NCI-H187 treated with DMSO at 0.1 percent for 48 hours (cell line): ENCODE measurements at places on chromosomes 5 and 9.

DNA sequence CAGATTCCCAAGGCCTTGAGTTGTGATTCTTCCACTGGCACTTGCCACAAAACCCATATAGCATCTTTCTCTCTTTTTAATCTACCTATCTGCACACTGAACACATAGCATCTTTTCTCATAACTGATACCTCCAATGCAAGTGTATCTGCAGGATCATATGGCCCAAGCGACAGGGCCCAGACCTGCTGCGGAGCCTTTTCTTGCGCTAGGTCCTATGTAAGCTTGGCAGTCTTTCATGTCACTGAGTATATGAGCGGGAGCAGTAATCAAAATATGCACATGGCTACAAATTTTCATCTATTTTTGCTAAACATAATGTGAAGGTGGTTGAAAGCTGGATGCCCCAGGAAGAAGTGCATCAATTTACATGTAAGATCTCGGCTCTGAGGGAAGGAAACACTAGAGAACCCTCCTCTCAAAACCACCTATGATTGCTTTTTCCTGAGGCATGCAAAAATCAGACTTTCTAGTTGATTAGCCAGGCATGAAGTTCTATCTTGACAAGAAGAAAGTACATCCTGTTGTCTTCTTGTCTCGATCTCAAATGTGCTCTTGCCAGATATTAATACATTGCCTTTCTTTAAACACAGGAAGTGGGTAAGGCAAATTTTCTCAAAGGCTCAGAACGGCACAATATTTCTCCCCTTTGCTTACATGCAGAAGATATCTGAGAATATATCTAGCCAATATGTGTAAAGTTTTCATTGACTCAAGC, 26.9 kb upstream of the CEMIP2 start:
- DNase-seq = no peak

- DNase-seq = no peak
Observed at GRCh38 chr5:4036861-4037260, 441.2 kb downstream of the IRX1 start.

GRCh38 chr5:68180121-68181038, 35.2 kb upstream of the PIK3R1 start:
- no peak for DNase-seq

- DNase-seq = no peak
Observed at GRCh38 chr9:133112663-133113026, 8.4 kb downstream of the RALGDS start.

GRCh38 chr9:99187311-99187710, 34.4 kb downstream of the ALG2 start:
- no peak for DNase-seq

DNA sequence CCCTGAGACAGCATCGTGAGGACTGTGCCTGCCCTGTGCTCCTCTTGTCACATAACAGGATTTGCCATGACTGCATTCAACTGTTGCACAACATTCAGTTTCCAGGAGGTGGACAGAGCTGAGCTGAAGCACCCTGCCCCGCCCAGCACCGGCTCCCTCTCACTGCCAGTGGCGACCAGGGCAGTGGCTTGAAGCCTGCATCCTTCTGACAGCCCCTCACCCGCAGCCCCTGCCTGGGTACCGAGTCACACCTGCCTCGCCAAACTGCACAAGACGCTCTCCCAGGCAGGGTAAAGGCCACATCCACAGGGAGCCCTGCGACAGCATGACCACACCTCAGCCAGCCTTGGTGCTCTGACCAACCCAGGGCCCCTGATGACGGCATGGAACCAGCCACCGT, 59.9 kb upstream of the ZNF354A start:
- DNase-seq = no peak

GRCh38 chr5:146402949-146403348, 44.2 kb upstream of the TCERG1 start:
- DNase-seq = no peak

DNA sequence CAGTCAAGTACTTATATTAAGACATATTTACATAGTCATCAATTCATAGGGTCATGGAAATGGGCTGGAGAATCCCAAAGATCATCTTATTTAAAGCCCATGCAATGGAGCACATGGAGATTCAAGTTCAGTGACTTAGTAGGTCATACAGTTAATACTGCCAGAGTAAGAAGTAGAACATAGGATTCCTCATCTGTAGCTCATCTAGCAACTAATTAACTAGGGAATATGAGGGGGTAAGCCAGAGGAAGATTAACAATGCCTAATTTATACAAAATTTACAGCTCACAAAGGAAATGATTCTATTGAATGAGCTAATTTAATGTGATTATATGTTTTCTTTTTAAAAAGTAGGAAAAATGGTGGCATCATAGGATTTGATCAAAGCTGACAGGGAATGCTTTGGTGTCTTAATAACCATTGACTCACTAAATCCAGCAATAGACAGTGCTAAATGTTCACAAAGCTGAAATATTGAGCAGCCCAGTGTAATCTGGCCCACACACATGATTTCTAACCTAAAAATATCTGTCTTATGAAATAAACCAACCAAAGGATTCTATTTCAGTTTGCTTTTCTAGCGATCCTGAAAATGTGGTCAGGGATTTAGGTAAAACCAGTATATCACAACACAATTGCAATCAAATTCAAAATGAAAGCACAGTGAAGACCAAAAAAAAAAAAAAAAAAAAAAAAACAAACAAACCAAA, 53.3 kb downstream of the PRDM6 start:
- DNase-seq = no peak

GRCh38 chr9:13568405-13568804, 288.9 kb upstream of the MPDZ start:
- DNase-seq = no peak

DNA sequence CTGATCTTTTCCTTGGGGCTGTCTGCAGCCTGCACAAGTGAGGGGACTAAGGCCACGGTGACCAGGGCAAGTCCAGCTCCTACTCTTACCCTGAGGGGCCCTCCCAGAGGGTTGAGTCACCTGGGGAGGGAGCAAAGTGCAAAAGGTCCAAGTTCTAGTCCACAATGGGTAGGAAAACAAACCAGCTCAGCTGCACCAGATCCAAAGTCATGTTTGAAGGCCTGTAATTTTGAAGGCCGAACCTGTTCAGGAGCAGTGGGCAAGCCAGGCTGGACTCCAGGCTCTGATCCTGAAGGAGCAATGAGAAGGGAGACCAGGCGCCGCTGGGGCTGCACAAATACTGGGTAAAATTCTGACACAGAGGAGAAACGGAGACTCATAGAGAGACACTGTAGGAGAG, 15.8 kb upstream of the TCF7 start:
- no peak for DNase-seq

GRCh38 chr9:117825609-117826347, 121.6 kb downstream of the TLR4 start:
- DNase-seq = no peak

- DNase-seq = no peak
Observed at GRCh38 chr9:129270903-129271431, 92.9 kb upstream of the IER5L start.

DNA sequence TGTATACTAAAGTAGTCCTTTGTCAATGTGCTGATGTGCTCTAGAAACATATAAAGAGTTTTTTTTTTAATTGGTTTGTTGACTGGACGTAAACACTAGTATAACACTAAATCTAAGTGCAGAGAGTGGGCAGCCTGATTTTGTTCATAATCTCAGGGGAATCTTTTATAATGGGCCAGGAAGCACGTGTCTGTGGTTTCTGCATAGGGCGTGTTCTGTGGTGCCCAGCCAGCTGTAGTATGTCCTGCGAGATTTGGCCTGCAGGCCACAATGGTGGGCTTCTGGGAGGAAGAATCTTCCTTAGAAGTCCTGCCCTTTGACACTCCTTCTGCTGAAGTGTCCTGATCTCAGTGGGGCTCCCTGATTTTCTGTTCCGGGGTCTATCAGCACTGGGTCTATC, 49.0 kb upstream of the DHFR start:
- DNase-seq = no peak

DNA sequence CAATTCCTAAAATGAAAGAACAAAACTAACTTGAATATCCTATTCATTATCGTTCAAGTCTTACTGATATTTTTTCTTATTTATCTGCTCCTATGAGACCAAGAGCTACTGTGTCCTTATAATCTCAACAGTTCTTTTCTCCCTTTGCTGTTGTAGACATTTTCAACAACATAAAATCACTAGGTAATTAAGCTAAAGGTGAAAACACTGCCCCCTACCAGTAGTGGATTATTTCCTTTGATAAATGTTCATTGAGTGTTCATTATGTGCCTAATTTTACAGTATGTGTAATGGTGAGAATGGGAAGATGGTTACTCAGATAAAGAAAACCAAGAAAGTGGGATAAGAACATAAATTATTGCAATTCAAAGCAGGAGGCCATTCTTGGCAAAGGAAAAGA, 41.4 kb upstream of the PAPPA start:
- DNase-seq = no peak

DNA sequence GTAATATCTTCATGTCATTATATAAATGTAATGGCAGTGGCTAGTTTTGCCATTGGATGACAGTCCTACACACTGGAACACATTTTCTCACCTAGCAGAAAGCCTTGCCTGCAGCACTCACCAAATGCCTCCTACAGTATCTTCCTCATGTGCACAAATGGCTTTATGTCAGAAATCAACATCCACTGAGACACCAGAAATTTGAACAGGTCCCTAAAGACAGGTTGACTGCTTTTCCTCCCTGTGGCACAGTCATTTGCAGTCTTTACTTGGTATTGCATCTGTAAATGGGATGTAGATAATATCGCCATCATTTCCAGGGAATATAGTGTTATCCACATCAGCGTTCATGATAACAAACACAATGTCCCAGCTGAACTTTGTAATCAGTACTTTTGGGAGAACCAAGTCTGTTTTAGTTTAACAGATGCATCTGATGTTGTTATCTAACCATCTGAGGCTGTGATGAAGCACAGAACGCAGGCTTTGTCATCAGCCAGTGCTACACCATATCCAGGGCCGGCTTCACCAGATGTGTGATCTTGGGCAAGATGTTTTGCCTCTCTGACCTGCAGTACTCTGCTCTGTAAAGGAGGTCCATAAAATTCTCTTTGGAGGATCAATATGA, 83.9 kb upstream of the TAS2R1 start:
- DNase-seq = no peak

GRCh38 chr5:54136516-54137440, 173.6 kb downstream of the ARL15 start:
- no peak for DNase-seq

- no peak for DNase-seq
Observed at GRCh38 chr5:155919126-155919525, 407.8 kb upstream of the SGCD start.

- no peak for DNase-seq
Observed at GRCh38 chr5:457195-457961, 14.4 kb downstream of the EXOC3 start.

GRCh38 chr9:111876179-111876578, 20.4 kb upstream of the UGCG start:
- DNase-seq = no peak

- DNase-seq = no peak
Observed at GRCh38 chr9:94800424-94801117, 74.1 kb downstream of the AOPEP start.

GRCh38 chr5:13477118-13477737, 467.3 kb downstream of the DNAH5 start:
- no peak for DNase-seq
